ENCODE measurements at places on chromosomes 6 and 20.

GRCh38 chr6:10219510-10219909 lies 195.4 kb downstream of the TFAP2A start:
- DNase-seq, result no peak

DNA sequence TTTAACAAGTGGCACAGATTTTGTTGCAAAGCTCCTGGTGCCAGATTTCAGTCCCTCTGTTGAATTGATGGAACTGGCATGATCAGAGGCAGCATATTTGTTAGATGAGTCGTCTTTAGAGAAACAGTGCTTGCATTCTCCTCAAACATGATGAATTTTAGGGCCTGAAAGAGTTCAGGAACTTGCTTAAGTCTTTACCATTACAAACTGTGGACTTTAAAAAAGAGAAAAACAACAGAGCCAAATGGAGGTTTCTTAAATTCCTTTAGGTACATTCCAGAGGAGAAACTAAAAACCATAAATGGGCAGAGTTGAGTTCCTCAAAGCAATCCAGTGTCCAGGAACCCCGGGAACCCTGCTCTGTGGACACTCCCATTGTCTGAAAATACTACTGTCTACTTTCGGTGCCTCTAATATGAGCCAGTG lies 2.5 kb downstream of the GTF2H5 start:
- no peak for DNase-seq

DNA sequence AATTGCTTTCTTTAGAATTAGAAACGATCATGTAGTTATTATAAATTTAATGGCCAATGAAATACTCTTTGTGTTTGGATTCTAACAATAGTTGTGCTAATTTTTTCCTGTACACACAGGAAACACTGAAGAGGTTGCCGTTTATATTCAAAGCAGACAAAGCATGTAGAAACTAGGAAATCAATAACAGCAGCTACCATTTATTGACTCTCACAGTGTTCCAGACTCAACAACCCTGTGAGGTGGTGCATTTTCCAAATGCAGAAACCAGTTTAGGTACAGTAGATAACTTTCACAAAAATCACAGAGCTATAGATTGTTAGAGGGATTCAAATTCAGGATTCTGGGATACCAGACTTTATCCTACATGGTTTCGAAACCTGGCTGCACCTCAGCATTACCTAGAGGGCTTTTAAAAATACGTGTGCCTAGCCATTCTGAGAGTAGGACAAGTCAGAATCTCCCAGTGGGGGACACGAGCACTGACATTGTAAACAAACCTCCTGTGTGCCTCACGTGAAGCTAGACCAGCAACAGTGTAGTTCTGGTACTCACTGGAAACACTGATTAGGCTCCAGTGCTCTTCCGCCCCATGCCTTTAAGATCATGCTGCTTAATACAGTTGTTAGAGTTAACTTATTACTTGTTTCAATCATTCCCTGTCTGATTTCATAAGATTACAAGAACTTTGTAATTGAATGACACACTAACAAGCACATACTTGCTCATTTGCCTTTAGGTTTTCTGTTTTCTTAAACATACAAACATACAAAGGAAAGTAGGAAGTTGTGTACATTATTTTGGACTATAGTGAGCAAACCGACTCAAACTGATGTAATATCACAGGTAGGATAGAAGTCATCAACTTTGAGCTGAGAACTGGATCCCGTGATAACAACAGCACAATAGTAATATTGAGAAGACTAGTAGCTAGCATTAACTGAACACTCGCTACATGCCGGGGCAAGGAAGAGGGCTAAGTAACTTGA lies 65.8 kb downstream of the MAP3K4 start:
- no peak for DNase-seq

DNA sequence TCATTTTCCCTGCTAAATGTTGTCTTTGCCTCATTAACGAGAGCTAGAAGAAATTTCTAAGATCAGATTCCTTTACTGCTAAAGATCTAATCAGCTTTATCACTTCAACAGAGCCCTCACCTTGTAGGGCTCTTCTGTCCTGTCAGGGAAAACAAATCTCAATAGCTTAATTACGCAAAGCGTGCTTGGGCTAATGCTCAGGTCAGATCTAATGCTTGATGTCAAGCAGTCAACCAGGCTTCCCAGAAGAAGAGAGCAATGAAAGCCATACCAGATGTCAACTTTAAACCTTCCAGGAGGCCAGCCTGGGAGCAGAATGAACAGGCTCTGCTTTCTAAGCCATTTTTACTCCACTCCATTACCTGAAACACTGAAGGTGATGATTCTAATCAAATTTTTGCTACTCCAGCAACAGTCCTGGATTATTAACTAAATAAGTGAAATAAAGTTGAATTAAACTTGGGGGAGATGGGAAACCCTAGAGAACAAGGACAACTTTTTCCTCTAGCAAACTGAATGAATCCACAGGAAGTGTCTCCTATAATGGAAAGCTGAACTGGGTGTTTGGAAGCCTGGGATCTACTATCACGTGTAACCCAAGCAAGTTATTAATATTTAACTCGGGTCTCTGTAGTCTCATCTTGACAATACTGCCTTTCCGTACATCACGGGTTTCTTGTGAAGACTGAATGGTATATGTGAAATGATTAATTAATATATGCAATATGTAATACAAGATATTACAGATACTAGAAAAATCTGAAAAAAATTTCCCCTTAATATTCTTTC lies 273.7 kb downstream of the PTPRK start:
- DNase-seq, result no peak

DNA sequence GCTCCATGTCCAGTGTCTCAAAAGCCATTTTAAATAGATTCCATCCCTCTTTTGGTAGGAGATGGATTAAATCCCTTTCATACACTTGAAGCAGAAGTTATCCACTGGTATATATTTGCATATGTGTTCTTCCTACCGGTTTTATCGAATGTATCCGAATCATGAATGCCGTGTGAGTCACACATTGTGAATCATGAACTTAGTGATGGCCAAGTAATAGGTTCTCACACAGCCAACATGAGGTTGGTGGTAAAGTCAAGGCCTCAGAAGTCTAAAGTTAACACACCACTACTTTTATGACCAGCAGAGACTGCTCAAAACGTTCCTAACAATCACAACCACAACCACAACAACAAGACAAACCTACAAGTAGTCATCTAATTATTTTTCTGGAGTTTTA lies 345.5 kb downstream of the THBS2 start:
- no peak for DNase-seq

GRCh38 chr6:22892452-22892851 lies 323.1 kb downstream of the HDGFL1 start:
- DNase-seq, result no peak

GRCh38 chr6:122140031-122140430 lies 259.4 kb upstream of the HSF2 start:
- no peak for DNase-seq

- no peak for DNase-seq
These were observed 42.1 kb downstream of the GFRA4 start for GRCh38 chr20:3621111-3621510.

DNA sequence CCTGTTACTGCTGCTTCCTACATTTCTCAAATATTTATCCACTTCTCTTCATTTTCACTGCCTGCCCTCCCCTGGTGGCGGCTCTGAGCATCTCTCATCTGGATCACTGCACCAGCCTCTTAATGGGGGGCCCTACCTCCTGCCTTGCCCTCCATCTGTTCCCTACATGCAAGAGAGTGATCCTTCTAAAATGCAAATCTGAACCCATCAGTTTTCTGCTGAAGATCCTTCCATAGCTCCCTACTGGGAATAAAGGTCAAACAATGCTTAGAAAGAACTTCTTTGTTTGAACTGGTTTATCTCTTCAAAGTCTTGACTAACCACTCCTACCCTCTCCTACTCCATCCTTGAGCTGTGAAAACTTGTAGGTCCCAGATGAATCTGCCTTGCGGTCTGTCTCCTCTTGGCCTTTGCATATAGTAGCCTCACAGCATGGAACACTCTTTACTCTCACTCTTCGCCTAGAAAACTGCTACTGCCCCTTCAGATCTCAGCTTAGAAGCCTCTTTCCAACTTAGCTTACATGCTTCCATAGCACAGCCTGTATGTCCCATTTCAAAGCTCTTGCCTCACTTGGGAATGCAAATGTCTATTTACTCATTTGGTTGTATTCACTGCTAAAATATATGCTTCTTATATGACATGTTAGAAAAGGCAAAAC lies 119.3 kb downstream of the QRSL1 start:
- no peak for DNase-seq

DNA sequence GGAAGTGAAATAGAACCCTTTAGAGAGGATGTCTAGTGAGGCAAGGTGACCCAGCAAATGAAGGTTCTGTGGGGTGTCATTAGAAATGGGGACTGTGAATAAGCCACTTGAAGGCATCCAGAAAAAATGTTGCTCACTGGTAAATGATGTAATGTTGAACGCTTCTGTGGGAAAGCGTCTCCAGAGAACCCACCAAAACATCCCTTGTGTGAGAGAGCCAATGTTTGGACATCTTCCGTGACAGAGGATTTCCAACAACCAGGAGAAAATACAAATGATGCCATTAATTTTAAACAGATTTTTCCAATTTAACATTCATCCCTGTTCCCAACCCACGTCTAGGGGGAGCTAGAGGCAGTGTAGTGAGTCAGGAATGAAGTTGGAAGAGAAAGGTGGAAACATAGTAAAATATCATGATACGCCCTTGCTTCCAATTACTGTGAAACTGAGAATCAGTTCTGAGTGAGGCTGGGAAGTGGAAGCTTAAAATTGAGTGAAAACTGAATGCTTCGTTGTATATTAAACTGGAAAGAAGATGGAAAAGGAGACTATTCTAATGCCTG lies 584.2 kb downstream of the CD109 start:
- no peak for DNase-seq

- no peak for DNase-seq
These were observed 1.7 kb upstream of the SLC12A5 start for GRCh38 chr20:46027245-46027853.

DNA sequence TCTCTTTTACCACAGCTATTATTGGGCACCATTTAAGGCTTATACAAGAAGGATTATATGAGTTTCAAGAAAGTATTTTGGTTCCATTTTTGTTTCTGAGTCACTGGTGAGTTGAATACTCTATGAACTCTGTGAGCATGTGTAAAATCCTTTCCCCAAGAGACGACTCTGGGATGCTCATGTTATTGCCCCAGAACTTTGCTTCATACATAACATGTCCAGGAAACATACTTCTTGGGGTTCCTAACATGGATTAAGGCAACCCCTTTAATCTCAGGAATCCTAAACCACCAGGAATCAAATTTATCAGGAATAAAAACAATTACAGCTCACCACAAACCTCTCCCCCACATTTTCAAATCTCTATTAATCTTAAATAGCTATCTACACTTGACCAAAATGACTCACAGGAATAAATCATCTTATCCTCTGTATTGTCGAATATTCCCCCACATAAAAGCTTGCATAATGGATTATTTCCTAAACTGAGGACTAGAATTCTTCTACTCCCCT lies 117.5 kb upstream of the COL21A1 start:
- no peak for DNase-seq

DNA sequence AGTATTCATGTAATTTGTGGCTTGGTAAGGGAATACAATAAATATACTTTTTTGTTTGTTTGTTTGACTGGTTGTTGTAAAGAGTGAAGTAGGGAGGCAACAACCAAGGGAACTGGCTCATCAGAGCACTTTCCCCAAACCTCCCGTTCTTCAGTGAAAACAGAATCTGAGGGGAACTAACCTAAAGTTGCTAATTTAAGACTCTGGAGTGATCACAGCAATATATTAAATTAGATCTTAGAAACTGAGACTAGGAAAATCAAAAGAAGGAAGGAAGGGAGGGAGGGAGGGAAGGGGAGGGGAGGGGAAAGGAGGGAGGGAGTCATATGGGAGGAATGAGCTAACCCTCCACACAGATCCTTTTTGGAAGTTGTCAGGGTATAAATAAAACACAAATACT lies 144.9 kb downstream of the SYNDIG1 start:
- DNase-seq, result no peak

GRCh38 chr6:156027248-156027626 lies 571.6 kb upstream of the NOX3 start:
- DNase-seq, result no peak

GRCh38 chr6:113600551-113601339 lies 256.4 kb upstream of the MARCKS start:
- DNase-seq, result no peak

- peak; percentile 15 for DNase-seq
These were observed 735 bp downstream of the FAM135A start for GRCh38 chr6:70413992-70414494.

GRCh38 chr6:168407842-168408241 lies 33.1 kb upstream of the SMOC2 start:
- no peak for DNase-seq

- no peak for DNase-seq
These were observed 239.2 kb downstream of the SYNDIG1 start for GRCh38 chr20:24708411-24709295.
